ENCODE measurements at places on chromosomes 7 and 10.
A peak's percentile ranks its signal among the peaks of the same experiment; 100 is the strongest.

- DNase-seq, result no peak
Measured at GRCh38 chr10:30256084-30256483, 93.0 kb downstream of the MTPAP start.

GRCh38 chr10:75956624-75957023 lies 525.2 kb downstream of the LRMDA start:
- DNase-seq, result no peak

- no peak for DNase-seq
Measured at GRCh38 chr10:26983156-26983555, 117.1 kb downstream of the ANKRD26 start.

DNA sequence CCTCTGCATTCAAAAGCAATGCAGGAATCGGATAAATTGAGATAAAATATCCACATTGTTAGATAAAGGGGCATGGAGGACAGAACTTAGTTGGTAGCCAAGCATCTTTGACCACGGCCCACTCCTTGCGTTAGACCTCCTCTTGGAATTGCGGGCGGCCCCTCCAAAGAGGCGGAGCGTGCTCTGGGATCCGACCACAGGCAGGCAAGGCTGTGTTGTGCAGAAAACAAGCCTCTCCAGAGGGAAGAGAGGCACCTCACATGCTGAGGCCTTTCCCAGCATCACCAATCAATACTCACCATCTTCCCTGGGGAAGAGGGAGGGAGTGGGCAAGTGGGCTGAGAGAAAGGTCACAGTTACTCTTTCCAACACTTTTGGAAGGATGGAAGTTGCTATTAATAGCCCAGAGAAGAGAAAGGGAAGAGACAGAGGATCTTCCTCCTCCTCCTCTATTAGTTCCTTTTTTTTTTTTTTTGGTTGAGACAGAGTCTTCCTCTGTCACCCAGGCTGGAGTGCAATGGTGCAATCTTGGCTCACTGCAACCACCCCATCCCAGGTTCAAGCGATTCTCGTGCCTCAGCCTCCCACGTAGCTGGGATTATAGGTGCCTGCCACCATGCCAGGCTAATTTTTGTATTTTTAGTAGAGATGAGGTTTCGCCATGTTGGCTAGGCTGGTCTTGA lies 49.7 kb upstream of the NRF1 start:
- no peak for DNase-seq

DNA sequence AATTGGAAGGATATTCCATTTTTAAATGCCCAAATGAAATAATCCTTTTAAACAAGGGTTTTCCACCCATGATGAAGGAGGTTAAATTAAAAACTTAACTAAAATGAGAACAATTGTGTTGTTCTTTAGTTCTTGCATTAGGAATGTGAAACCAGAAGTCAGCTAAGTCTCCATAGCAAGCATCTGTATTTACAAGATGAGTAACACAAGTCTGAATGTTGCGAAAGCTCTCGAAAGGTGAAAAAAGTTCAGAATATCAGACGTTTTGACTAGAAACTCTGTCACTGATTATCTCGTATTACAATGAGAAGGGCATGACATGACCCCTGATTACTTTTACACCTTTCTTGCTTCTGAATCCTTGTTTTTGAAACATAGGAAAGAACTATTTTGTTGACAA lies 149.6 kb downstream of the BICC1 start:
- DNase-seq, result no peak

DNA sequence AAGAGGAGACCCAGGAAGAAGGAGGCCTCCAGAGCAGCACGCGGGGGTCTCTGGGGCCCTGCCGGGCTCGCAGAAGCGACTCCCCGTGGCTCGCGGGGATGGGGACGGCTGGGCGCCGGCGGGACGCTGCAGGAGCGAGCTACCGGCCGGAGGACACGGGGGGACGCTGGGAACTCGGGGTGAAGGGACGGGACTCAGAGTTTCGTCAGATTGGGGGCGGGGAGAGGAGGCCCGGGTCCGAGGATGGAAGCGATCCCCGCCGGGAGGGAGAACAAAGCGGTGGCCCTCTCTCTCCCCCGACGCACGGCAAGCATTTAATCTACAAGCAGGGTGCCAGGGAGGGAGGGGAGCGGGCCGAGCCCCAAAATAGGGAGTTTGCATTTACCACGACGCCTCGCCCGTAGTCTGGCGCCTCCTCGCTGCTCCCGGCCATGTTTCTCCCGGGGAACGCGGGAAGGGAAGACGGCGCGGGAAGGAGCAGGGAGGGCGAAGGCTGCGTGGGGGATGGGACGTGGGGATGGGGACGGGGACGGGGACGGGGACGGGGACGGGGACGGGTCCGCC lies at the start of gene PRTFDC1:
Gene PRTFDC1, minus strand, starts transcription at position 464 of the 564 bp plus-strand sequence. Its CDS starts 31 bp downstream, at position 433.
- DNase-seq, result peak; percentile 82
